Testis (tissue), 5 donors: ENCODE measurements at places on chromosomes 4 and X. TPM values are rescaled to one million over a fixed set of nuclear protein-coding genes. Genes with fewer than 3 reads are reported as not detected.

- no peak for DNase-seq
Observed at GRCh38 chrX:48487362-48487798, 11.4 kb downstream of the FTSJ1 start.

DNA sequence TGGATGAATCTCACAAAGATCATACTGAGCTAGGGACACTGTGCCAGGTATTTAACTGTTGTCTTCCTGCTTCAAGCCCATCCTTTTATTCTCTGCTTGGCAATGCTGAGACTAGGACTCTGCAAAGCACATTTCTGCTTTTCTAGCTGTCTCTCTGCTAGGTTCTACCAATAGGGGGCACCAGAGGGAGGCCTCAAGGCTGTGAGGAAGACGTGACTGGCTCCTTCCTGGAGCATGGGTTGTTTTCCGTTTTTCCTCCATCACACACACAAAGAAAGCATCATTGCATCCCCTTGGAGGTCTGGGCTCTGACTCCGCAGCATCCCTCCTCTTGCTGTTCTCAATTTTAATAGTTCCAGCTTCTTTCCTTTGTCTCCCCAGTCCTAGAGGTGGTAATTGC lies 10.9 kb upstream of the DCTD start:
- DNase-seq, result no peak

- no peak for DNase-seq
Observed at GRCh38 chr4:92234393-92235176, 69.2 kb upstream of the GRID2 start.

- DNase-seq, result no peak
Observed at GRCh38 chr4:167233685-167234315, 494 bp downstream of the SPOCK3 start.

GRCh38 chr4:108080747-108081146 lies 88.0 kb downstream of the LEF1 start:
- no peak for DNase-seq

DNA sequence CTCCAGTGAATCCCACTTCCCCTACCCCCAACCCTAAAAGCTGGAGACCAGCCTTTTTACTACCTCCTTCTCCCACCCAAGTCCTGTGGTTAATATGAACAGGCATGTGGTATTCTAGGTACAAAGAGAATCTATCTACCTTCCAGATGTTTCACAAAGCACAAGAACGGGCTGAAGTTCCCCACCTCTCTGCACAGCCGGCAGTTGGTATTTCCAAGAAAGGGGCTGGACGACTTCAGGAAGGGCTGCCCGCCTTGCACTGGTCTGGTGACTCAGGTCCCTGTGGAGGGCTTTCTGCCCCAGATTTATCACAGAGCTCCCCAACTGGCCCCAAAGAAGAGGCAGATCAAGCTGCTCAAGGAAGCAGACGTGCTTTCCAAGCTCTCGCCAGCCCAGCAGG lies 4.5 kb downstream of the FAM47E start:
- no peak for DNase-seq

- DNase-seq, result peak; percentile 2
Observed at GRCh38 chr4:4260185-4260751, 12.2 kb upstream of the TMEM128 start.

The QRFPR gene
- 0.54 TPM for polyA plus RNA-seq

The NPNT gene
- polyA plus RNA-seq, result 17.9 TPM

The LANCL3 gene
- 0.67 TPM for polyA plus RNA-seq
